ENCODE measurements at places on chromosomes 12 and 14.

DNA sequence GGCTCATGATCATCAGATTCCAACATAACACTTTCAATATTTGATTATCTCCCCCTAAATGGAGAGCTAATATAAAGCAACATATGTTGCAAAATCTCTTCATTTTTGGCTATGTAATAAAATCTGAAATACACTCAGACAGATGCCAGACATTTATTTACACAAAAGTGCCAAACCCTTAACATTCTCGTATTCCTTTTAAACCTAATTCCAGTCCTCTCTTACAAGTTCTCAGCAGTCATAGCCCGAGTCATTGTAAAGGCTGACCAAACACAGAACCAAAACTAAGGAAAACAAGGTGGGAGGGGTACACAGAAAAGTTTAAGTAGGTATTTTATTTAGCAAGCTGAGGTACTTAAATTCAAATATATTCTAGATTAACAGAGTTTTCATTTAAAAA is 81.4 kb downstream of the LRP6 start:
- ATAC-seq = no peak

- ATAC-seq = no peak
Measured at GRCh38 chr12:15662303-15662980, 126.7 kb downstream of the EPS8 start.

DNA sequence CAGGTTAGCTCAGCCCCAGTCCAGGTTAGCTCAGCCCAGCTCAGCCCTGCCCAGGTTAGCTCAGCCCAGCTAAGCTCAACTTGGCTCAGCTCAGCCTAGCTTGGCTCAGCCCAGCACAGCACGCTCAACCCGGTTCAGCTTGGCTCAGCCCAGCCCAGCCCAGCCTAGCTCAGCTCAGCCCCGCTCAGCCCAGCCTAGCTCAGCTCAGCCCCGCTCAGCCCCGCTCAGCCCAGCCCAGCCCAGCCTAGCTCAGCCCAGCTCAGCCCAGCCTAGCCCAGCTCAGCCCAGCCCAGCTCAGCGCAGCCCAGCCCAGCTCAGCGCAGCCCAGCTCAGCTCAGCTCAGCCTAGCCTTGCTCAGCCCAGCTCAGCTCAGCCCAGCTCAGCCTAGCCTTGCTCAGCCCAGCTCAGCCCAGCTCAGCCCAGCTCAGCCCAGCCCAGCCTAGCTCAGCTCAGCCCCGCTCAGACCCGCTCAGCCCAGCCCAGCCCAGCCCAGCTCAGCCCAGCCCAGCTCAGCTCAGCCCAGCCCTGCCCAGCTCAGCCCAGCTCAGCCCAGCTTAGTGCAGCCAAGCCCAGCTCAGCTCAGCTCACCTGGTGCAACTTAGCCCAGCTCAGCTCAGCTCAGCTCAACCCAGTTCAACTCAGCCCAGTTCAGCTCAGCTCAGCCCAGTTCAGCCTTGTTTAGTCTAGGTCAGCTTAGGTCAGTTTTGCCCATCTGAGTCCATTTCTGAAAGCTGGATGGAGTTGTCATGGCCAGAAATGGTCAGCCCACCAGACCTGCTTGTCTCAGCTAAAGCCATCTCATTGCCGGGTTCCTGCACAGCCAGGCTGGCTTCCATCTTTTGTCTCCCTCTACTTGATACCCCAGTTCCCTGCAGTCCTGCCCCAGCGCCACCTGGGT is 333.6 kb downstream of the TMEM121 start:
- ATAC-seq = peak; percentile 14

DNA sequence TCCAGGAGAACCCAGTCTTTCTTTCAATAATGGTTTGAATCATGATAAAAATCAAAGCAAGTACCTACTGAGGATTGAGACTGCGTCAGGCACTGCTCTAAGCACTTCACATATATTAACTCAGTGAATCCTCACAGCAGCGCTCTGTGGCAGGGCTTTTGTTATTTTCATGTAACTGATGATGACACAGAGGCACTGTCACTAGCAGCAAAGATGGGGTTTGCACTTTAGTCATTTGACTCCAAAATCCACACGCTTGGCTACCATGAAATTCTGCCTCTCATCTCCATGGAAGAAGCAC is 98.8 kb upstream of the GSC start:
- no peak for ATAC-seq

DNA sequence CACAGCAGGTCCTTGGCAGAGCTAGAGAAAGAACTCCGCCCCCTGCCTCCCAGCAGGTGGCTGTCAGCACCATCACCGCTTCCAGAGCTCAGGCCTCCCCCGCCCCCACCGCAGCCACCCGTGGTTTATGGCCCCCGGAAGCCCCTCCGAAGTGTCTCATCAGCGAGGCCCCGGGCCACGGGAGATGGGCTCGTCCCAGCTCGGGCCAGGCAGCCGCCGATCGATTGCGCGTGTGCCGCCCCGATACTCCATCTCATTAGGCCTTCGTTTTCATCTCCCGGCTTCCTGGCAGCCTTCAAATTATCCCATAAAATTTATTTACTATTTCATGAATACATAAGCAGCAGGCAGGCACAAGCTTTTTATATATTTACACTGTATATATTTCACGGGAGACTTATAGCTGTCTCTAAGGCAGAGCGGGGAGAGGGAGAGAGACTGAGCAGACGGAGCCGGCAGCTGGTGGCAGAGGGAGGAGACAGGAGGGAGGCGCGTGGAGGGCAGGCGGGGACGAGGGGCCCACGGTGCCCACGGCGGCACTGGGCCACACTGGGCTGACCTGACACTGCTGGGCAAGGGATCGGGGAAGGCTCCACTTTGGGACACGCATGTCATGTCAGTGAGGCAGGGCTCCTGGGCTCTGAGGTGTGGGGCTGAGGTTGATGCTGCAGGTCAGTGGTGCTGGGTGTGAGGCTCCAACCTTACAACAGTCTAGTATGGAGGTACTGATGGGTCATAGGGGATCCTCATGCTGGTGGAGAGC is 241.2 kb downstream of the RBM19 start:
- no peak for ATAC-seq

DNA sequence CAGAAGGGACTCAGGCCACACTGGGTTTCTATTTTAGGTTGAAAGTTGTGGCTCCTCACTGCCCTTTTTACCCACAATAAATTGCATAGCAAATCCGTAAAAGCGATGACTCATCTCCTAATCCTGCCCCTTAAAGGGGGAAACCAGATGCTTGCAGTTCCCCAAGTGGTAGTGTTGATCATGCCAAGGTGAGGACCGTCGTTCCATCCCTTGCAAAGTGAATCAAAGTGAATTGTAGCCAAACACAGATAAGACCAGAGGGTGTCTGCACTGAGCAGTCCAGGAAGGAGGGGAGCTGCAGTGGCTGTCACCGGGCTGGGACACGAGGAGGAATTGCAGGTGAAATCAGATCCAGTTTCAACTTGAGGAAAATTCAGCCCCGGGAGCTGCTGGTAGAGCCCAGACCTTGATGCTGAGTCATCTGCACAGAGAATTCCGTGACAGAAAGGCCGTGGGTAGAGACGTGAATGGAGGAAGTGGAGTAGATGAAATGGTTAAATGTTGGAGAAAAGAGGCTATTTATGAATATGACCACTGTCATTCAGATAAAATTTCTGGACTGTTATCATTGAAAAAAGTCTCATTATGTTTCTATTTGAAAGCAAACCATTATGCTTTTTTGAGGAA is 44.2 kb upstream of the MMP17 start:
- ATAC-seq = no peak

DNA sequence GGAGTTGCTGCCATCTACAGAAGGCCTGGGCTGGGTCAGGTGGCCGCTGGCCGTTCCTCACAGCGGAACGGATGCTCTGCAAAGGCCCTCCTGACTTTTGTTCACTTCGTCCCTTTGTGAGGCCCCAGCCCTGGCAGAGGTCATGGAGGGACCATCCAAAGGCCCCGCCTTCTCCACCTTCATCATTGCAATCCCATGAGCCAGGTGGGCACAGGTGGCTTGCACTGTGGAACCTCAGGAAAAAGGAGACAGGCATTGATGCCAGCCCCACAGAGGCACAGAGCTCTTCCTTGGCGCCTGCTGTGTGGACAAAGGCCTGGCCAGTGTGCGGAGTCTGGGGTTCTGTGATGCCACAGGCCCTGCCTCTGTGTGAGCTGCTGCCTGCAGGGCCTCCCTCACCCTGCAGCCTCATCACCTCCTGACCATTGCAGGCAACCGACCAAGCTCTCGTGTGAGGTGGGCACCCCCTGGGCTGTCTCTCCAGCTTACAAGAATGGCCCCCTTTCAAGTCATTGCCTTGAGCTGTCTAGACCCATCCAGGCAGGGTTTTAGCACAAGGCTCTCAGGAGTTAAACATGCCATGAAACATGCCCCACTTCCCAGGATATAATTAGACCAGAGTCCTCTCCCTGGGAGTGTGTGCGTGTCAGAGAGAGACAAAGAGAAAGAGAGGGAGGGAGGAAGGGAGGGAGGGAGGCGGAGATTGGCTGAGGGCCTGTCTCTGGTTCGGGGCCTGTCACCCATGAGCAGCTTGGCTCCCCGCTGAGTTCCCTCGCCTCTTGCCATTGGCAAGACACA is 19.3 kb downstream of the NFKBIA start:
- ATAC-seq = no peak

GRCh38 chr14:75645056-75645455 is 15.6 kb downstream of the ERG28 start:
- no peak for ATAC-seq

- ATAC-seq = no peak
Measured at GRCh38 chr12:79300199-79300568, 390.6 kb downstream of the PAWR start.

GRCh38 chr14:80988735-80989429 is 33.5 kb downstream of the TSHR start:
- peak; percentile 90 for ATAC-seq

GRCh38 chr12:90120627-90121026 is 412.0 kb upstream of the ATP2B1 start:
- no peak for ATAC-seq

DNA sequence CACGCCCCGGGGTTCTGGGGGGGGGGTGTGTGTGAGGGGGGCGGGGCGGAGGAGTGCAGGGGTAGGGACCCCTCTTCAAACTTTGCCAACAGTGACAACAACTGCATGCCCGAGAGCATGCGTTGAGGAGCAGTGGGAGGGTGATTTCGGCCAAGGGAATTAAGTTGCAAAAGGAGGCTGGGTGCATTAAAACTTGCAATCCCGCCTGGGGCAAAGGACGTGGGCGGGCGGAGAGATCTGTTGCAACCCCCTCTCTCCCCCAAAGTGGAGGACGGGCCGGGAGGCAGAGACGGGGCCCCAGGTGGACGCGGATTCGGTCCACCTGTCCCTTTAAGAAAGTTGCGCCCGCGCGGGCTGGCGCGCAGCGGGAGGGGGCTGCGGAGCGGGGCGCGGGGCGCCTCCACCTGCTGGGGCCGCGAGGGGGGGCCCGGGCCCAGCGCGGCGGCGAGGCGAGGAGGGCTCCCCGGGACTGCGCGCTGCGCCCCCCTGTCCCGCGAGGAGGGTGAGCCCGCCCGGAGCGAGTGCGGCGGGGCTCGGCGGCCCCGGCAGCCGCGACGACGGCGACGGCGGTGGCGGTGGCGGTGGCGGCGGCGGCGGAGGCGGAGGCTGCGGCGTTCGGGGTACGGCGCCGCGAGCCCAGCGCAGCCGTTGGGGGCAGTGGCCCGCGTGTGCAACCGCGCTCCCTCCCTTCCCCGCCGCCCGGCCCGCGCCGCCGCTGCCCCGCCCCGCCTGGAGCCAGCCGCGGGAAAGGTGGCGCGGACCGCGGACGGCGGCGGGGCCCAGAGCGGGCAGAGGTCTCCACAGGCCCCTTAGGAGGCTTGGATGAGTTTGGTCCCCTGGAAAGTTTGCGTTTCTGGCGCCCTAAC is 530 bp upstream of the FOXN4 start:
- ATAC-seq = peak; percentile 36

GRCh38 chr12:49924628-49925246 is 21.0 kb upstream of the FAIM2 start:
- ATAC-seq = no peak

DNA sequence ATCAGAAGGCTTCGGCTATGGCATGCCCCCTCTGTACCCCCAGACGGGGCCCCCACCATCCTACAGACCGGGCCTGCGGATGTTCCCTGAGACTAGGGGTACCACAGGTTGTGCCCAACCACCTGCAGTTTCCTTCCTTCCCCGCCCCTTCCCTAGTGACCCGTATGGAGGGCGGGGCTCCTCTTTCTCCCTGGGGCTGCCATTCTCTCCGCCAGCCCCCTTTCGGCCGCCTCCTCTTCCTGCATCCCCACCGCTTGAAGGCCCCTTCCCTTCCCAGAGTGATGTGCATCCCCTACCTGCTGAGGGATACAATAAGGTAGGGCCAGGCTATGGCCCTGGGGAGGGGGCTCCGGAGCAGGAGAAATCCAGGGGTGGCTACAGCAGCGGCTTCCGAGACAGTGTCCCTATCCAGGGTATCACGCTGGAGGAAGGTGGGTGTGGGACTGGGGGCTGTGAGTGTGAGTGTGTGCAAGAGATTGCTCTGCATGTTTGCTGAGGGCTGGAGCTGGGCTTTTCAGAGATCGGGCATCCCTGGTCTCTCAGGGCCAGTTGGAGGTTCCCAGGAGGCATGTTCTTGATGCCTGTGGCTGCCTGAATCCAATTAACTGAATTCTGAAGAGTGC is 8.6 kb downstream of the NFATC4 start:
- no peak for ATAC-seq

DNA sequence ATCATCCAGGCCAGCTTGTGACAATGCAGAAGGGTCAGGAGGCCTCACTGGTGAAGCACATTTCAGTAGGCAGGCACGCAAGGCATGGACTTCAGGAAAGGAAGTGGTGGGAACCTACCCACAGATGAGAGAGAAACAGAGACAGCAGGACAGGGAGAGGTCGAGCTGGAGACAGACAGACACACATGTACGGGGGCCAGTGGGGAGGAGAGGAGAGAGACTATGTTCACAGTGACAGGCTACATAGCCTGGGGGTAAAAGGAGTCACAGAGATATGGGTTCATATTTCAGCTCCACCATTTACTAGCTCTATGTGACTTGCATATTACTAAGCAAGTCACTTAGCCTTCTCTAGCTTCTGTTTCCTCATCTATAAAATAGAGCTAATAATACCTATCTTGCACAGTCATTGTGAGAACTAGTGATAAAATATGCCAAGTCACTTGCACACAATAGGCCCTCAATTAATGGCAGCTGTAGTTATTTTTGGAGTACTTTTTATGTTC is 91.1 kb upstream of the FUT8 start:
- peak; percentile 55 for ATAC-seq

DNA sequence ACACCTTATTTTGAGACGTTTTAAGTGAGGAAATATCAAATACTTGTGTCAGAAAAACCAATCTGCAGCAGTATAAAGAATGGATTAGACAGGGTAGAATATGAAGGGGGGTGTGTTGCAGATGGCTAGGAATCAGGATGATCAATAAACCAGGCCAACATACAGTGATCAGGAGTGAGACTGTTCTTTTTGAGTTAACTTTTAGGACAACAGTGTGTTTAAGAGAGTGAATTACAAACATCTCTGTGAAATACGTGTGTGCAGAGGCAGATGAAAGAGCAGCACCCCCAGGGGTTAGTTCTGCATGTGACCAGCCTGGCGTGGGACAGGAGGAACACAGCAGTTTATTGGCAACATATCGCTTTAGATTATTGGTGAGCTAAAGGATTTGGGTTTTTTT is 10.6 kb upstream of the NRDE2 start:
- ATAC-seq = no peak

Data from activated CD4-positive, CD25-positive, alpha-beta regulatory T cell treated with anti-CD3 and anti-CD28 coated beads, Interleukin-2, amount 50 U/mL, for 24 hours (primary cell).